ENCODE measurements at places on chromosomes 12 and 14.

DNA sequence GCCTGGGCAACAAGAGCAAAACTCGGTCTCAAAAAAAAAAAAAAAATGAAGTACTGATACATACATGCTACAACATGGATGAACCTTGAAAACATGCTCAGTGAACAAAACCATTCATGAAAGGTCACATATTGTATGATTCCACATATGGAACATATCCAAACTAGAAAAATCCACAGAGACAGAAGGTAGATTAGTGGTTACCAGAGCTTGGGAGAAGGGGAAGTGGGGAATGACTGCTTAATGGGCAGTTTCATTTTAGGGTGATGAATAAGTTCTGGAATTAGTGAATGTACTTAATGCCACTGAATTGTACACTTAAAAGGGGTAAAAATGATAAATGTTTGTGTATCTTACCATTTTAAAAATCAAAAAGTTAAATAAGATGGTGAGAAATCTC is 2.7 kb downstream of the ITGB7 start:
- DNase-seq = no peak

DNA sequence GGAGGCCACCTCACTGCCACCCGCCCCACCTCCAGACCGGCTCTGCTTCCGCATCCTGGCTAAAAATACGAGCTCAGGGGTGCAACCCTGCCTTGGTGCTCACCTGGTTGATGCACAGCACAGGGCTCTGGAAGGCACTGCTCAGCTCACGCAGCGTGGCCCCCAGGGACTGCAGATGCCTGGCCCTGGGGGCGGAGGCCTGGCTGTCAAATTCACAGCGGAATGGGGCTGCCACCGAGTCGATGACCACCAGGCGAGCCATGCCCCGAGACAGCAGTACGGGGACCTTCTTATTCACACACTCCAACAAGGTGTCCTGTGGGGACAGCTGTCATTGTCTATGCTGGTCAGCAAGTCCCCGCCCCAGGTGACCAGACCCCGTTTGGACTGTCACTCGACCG is 16.0 kb downstream of the XRCC3 start:
- no peak for DNase-seq

DNA sequence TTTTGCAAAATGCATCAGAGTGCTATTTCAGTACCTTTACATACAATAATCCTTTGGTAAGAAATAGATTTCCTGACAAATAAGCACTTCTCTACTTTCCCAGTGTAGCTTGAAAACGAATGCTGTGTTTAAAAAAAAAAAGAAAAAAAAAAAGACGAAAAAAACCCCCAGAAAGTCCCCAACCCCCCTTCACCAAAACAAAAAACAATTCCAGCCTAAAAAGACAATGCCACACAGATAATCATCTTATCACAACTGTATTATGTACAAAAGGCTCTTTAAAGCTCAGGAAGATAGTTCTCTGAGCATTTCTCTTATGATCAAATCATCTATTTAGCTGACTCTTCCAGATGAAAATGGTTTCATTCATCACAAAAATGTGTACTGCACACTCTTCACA is 1.6 kb downstream of the FERMT2 start:
- DNase-seq = no peak

DNA sequence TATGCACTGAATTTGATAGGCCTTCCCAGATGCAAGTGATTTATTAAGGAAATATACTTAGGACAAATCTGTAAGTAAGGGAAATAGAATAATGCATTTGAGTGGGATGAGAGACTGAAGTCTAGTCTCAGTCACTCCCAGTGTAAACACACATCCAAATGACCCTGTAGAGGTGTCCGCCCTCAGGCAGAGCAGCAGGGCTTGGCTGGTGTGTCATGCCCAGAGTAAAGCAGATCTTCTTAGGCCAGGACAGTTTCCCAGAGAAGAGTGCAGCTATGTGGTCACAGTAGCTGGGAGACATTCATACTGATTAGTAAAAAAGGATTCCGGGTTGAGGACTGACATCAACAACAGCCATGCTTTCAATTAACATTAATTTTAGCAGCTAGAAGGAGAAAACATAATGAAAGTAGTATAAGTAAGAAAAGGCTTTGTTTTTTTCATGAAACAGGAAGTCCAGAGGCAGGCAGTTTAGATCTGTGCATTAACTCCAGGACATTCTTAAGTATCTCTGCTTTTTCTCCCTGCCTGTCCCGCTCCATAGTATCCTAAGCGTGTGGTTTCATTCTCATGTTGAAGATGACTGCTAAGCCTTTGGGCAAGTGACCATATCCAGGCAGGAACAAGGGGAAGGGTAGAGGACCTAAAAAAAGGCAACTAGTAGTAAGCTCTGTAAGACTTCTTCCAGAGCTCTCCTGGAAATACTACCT is 35.7 kb downstream of the CNTN1 start:
- no peak for DNase-seq

DNA sequence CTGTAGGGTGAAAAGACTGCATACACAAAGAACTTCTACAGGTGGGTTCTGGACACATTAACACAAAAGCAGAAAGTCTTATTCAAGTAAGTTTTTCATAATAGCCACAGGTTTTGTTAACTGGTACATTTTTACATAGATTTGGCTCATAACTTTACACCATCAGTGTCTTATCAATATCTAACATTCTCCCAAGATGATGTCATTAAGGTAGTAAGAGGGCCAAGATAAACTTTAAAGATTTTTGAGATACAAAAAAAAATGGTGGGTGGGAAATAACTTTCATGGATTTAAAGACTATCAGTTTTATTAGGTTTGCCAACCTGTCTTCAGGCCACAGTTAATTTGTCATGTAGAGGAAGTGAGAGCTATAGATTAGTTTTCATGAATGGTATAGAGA is 1.7 kb downstream of the SUPT16H start:
- peak; percentile 17 for DNase-seq

DNA sequence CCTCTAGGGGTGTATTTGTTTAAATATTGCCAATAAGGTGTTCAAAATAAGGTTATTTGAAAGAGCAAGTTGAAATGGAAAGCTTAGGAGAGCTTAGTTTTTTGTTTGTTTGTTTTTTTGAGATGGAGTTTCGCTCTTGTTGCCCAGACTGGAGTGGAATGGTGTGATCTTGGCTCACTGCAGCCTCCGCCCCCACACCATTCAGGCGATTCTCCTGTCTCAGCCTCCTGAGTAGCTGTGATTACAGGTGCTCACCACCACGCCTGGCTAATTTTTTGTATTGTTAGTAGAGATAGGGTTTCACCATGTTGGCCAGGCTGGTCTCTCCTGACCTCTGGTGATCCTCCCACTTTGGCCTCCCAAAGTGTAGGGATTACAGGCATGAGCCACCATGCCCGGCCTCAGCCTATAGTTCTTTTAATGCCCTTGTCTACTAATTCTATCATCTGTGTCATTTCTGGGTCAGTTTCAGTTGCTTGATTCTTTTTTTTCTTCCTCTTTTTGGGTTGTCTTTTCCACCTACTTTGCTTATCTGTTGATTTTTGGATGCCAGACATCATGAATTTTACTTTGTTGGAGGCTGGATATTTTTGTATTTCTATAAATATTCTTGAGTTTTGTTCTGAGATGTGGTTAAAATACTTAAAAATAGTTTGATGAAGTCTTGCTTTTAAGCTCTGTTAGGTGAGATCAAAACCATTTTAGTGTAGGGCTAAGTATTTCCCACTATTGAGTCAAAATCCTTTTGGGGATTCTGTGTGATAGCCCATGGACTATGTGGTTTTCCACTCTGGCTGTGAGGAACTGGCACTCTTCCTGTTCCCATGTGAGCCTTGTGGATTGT is 18.7 kb downstream of the RCOR1 start:
- DNase-seq = no peak

- DNase-seq = no peak
These were observed 5.9 kb downstream of the HCAR1 start for GRCh38 chr12:122724641-122725243.

DNA sequence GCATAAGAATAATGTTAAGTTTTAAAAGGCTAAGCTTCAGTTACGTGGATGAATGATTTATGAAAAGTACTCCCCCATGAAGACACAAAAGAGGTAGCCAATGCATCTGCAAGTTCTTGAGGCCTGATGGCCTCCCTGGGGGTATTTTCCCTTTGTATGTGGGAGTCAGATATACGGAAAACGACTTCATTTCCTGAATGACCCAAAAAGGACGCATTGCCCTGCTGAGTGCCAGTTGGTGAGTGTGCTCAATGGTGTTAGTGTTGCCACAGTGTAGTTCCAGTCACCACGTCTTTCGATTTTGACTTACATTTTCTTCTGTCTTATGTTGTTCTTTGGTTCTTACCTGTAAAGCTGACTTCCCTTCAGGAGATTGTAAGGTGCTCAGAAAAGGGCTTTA is 8.0 kb downstream of the ETV6 start:
- DNase-seq = peak; percentile 36

GRCh38 chr14:34620115-34620514 is 9.8 kb downstream of the SNX6 start:
- no peak for DNase-seq

DNA sequence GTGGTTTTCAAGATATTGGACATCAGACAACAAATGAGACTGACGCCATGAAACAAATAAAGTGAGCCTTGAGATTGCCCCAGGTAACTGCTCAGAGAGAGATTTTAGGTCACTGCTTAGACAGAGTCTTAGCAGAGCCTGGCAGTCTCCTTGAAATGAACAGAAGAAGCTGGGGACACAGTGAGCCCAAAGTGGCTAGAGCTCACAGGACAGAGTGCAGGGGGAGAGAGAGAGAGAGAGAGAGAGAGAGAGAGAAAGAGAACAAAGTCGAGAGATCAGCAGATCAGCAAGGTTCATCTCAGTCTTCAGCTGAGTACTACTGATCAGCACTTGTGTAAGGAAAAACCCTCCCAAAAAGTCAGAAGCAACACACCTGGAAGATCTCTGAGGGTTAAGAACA is 147.4 kb downstream of the RMST start:
- no peak for DNase-seq

- peak; percentile 53 for DNase-seq
These were observed 15.0 kb downstream of the MDM1 start for GRCh38 chr12:68317047-68317667.

DNA sequence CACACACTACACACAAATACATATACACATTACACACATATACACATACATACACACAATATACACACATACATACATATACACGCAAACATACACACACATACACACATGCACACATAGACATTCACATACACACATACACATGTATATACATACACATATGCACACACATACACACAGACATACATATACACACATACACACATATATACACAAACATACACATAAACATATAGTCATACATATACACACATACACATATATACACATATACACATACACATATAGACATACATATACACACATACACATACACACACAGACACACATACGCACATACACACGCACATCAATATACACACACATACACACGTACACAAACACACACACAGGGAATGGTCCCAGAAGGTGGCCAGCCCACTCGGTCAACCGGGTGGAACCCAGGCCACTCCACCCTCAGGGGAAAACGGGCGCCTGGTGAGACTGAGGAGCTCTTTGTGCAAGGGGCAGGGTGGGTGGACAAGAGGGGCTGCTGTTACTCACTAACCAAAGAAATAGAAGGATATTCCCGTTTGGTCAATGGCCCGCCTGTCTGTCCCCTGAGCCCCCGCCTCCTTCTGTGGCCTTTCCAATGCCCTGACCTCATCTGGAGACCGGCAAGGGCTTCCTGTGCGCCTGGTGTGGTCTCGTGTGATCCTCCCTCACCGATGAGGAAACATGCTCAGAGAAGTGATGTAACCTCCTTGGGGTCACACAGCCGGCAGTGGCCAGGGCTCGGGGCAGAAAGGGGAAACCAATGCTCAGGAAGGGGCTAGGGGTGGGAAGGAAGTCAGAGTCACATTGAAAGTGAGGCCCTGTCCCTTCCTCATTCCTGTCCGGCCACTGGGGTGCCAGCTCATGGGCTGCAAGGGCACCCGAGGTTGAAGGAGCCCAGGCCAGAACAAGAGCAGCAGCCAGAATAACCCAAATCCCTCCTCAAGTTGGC is 5.3 kb downstream of the TRPV4 start:
- no peak for DNase-seq

GRCh38 chr12:55955800-55956508 is 9.9 kb downstream of the PMEL start:
- DNase-seq = peak; percentile 69

- DNase-seq = no peak
These were observed 72.2 kb downstream of the EP400 start for GRCh38 chr12:132021965-132022364.

GRCh38 chr12:27802511-27802910 is 22.5 kb upstream of the MANSC4 start:
- no peak for DNase-seq

GRCh38 chr12:111981987-111982386 is 31.0 kb downstream of the TMEM116 start:
- DNase-seq = peak; percentile 47

- DNase-seq = no peak
These were observed 116.0 kb upstream of the AVPR1A start for GRCh38 chr12:63266988-63267387.

DNA sequence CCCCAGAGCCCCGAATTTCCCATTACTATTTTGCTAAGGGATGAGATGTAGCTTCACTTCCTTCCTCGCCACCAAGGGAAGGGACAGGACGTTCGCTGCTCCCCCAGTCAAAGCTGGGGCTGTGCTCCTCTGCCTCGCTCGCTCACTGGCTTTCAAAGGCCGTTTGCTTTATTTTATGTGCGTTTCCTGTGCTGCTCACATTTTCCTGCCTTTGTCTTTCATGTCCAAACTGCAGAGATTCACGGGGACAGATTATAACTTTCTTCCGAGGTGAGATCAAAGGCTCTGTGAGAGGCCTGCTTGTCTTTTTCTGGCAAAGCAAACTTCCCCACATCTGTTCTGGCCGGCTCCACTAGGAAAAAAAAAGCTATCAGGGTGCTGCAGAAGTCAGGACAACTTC is 76.0 kb upstream of the FZD10 start:
- DNase-seq = no peak

GRCh38 chr14:101069666-101070362 is 166.3 kb upstream of the RTL1 start:
- no peak for DNase-seq

DNA sequence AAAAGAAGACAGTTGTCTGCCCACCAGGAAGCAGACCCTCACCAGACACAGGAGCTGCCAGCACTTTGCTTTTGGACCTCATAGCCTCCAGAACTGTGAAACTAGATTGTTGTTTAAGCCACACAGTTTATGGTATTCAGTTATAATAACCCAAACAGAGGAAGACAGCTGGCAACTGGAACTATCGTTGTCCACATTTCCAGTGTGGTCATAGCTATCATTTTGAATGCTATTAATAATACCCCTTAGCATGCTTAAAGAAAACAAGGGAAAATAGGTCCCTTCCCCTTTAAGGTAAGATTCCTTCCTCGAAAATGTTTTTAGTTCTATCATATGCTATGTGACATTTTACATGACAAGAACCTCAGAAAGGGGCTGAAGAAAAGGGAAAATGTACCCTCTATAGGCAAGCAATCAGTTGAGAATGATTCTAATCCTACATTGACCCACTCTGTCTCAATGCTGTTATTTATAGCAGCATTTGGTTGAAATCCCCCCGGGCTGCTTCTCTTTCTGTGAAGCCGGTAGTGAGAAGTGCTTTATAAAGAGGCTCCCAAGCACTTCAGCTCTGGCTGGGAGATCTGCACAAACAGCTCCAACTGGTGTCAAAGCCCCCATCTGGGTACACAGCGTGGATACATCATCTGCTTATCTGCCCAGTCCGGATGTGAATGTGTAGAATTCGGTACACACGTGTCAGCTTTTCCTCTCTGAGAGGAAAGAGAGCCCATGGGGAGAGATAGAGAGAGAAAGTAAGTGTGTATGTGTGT is 221.2 kb upstream of the FLRT2 start:
- DNase-seq = no peak

GRCh38 chr12:127767656-127768055 is 499.3 kb upstream of the TMEM132C start:
- DNase-seq = no peak

GRCh38 chr12:81206429-81206828 is 128.6 kb downstream of the ACSS3 start:
- DNase-seq = no peak

GRCh38 chr12:23006413-23006812 is 381.4 kb downstream of the ETNK1 start:
- no peak for DNase-seq
